ENCODE measurements at places on chromosomes 7 and 10.

- no peak for DNase-seq
These were observed 5.7 kb upstream of the HK1 start for GRCh38 chr10:69272624-69273023.

- no peak for DNase-seq
These were observed 99.0 kb downstream of the GNAT3 start for GRCh38 chr7:80412842-80413241.

- DNase-seq: no peak
These were observed 57.0 kb downstream of the KLRG2 start for GRCh38 chr7:139426258-139427028.

DNA sequence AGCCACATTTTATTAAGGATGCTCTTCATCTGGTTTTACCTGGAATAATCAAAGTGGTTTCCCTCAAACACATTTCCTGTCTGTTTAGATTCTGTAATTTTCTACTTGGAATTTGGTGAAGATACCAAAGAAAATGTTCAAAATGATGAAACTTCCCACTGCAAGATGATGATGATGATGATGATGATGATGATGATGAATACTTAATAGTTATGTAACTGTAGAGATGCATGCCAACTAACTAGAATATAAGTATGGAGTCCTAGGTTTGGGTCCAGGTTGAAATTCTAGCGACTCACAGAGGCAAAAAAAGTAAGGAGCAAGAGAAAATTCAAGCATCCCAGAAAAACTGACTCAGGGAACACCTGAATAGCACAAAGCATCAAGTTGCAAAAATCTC, 104.0 kb upstream of the KIAA1217 start:
- no peak for DNase-seq

GRCh38 chr10:11218395-11218794, 200.7 kb downstream of the CELF2 start:
- no peak for DNase-seq

DNA sequence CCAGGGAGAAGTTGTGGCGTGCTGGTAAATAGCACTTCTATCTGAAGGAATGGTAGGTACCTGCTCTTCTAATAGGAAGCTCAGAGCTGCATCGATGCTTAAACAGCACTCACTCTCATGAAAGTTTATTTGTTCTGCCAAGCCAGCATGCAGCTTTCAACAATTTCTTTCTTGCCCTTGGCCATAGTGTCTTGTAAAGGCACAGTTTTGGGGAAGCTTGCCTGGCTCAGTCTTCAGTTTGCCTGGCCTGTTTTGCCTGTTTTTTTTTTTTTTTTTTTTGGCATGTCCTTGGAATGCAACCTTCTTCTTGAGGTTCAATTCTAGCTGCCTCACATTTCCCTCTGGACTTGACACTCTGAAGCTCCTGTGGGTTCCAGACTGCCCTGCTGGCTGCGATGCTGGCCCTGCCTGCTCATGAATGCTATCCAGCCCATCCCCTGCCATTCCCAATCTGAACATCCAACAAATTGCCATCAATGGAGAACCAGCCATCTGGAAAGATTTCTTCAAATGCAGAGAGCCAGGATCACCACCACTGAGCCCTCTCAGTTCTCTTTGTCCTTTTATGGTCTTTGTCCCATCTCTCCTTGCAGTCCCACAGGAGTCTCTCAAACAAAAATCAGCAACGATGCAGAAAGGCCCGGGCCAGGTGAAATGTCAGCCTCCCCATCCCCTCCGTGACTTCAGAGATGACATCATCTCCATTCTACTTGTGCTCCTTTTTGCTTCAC, 133.9 kb downstream of the ANLN start:
- no peak for DNase-seq

GRCh38 chr10:11017000-11017569, 587 bp upstream of the CELF2 start:
- no peak for DNase-seq

DNA sequence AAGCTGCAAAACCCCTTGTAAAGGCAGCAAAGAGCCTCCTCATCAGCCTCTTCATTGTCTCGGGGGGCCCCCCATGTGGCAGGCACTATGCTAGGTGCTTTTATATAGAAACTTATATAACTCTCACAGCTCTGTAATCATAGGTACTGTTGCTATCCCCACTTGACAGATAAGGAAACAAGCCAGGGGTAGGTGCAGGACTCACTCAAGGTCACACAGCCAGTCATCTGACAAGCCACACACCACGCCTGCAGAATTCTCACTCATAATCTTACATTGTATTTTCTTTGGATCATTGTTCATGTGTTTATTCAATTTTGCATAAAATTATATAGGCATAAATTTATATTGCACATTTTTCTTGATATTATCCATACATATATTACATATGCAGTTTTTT, 165.4 kb downstream of the PPP1R17 start:
- DNase-seq: no peak

- DNase-seq: no peak
These were observed 280.5 kb downstream of the IPMK start for GRCh38 chr10:57987055-57987721.

- no peak for DNase-seq
These were observed 1139.4 kb upstream of the LRRN3 start for GRCh38 chr7:109951565-109951928.

DNA sequence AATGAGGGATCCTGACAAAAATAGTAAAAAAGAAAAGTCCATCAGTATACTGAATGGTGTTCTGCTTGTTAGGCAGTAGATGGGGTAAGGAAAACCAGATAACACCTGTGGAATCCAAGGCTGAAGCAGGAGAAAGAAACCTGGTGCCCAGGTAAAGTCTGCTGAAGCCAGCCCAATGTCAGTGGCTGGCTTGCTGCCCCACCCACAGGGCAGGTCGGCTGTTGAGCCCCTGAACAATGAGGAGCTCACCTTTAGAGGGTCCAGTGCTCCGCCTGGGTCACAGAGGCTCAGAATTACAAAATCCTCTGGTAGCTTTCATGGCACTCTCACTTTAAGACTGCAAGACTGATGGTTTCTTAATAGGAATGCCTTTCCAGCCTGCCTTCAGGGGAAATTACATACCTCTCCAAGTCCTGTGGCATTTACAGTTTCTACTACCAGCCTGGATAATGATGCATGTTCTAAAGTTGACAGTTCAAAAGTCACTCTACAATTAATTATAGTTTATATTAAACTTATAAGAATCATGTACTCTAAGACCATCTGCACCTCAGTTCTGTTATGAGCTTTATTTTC, 23.8 kb downstream of the DHX32 start:
- DNase-seq: no peak

DNA sequence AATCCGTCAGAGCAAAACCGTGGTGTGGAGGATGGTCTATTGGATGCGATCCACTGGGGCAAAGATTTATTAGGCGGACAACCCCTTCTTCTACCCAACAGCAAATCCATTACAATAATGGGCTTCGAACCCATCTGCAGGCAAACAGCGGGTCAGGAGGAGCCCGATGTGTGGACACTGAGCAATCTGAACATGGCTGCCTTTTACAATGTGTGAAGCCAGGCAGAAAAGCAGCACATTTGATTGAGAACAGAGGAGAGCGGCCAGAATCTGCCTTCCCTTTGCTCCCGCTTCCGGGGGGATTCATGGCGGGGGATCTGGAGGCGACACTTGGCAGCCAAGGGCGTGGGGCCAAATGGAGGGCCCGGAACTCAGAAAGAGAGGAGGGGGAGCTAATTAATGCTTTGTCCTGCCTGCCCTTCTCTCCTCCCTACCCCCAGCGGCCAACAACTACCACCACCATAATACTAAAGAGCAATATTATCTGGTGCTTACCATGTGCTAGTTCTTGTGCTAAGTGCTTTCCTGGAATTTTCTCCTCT, 133.0 kb downstream of the EMX2 start:
- no peak for DNase-seq
